HCT116 (cell line): ENCODE measurements at places on chromosomes 5 and 9. TPM values are rescaled to one million over a fixed set of nuclear protein-coding genes. Genes with fewer than 3 reads are reported as not detected.

Gene ERAP2
- 2.2 TPM for total RNA-seq

Gene EPB41L4A
- total RNA-seq, result 2.8 TPM

Gene HACD4
- total RNA-seq, result not detected

Gene FRMD3
- 0.89 TPM for total RNA-seq

Gene GPR150
- total RNA-seq, result not detected

Gene TMEM215
- total RNA-seq, result not detected

Gene OR13C2
- not detected for total RNA-seq

Gene ANKDD1B
- 0.84 TPM for total RNA-seq

Gene PCDHGA8
- not detected for total RNA-seq

Gene HTR4
- not detected for total RNA-seq

Gene SLC6A3
- not detected for total RNA-seq

Gene FBN2
- total RNA-seq, result 0.42 TPM

Gene ARSI
- 0.07 TPM for total RNA-seq

Gene TAF11L5
- not detected for total RNA-seq

Gene ACTBL2
- total RNA-seq, result 0.07 TPM

Gene KCNT1
- 0.17 TPM for total RNA-seq

Gene THG1L
- 33.9 TPM for total RNA-seq

Gene MRNIP
- total RNA-seq, result 36.2 TPM

Gene TIMD4
- not detected for total RNA-seq

Gene DNAJB5
- 3.6 TPM for total RNA-seq

Gene PCDHA2
- total RNA-seq, result not detected

Gene PCDHA1
- not detected for total RNA-seq

Gene OR1J2
- not detected for total RNA-seq

Gene FGD3
- total RNA-seq, result 3.3 TPM

Gene PTGS1
- 3.5 TPM for total RNA-seq

Gene CCL27
- 1.0 TPM for total RNA-seq

Gene DMRT2
- 0.17 TPM for total RNA-seq
